ENCODE measurements at places on chromosomes 6 and 20.

- no peak for DNase-seq
Observed at GRCh38 chr6:147287869-147288271, 83.7 kb downstream of the STXBP5 start.

DNA sequence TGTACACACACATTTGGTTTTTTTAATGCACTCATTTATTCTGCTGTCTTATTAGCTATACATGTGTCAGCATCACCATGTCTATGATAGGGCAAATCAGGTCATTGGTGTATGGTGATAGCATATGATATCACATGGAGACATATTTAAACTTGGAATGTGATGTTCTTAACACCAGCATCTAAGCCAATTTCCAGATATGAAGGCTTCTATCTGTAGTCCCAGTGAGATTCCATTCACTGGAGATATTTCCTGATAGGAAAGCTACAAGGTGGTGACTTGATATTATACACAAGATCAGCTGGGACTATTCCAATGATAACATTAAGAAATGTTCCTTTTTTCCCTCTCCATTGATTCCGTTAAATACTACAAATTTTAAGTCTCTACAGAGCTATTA is 89.3 kb downstream of the TASP1 start:
- no peak for DNase-seq

GRCh38 chr20:8764344-8764962 is 304.4 kb upstream of the PLCB4 start:
- DNase-seq = no peak

GRCh38 chr6:151197556-151197955 is 42.2 kb upstream of the AKAP12 start:
- DNase-seq = no peak

- DNase-seq = no peak
Observed at GRCh38 chr6:89616531-89616930, 22.0 kb downstream of the LYRM2 start.

GRCh38 chr20:59074456-59074855 is 31.9 kb upstream of the PRELID3B start:
- no peak for DNase-seq

- DNase-seq = no peak
Observed at GRCh38 chr6:52958546-52959255, 36.4 kb downstream of the GSTA4 start.

- DNase-seq = no peak
Observed at GRCh38 chr6:37535428-37535758, 35.7 kb upstream of the CCDC167 start.

DNA sequence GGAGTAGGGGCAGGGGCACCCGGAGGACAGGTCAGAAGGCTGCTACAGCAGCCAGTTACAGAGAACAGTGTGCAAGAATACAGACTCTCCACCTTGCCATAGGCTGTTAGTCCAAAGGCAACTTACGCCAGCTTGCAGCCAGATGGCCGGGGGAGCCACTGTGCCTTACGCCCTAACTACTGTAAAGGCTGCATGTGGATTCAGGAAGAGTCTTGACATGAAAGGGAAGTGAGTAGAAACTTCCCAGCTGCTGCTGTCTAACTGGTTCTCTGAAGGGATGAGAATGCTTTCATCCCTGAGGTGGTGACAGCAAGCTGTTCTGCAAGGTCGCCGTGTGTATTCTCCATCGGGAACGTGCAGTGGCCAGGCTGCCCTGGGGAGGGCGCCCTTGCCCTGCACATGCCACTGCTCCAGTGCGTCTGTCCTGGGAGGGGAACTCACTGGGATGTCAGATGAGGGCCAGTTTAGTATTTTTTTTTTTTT is 46.1 kb downstream of the LYRM4 start:
- DNase-seq = no peak

GRCh38 chr6:36840432-36841403 is 1.5 kb upstream of the CPNE5 start:
- DNase-seq = no peak

DNA sequence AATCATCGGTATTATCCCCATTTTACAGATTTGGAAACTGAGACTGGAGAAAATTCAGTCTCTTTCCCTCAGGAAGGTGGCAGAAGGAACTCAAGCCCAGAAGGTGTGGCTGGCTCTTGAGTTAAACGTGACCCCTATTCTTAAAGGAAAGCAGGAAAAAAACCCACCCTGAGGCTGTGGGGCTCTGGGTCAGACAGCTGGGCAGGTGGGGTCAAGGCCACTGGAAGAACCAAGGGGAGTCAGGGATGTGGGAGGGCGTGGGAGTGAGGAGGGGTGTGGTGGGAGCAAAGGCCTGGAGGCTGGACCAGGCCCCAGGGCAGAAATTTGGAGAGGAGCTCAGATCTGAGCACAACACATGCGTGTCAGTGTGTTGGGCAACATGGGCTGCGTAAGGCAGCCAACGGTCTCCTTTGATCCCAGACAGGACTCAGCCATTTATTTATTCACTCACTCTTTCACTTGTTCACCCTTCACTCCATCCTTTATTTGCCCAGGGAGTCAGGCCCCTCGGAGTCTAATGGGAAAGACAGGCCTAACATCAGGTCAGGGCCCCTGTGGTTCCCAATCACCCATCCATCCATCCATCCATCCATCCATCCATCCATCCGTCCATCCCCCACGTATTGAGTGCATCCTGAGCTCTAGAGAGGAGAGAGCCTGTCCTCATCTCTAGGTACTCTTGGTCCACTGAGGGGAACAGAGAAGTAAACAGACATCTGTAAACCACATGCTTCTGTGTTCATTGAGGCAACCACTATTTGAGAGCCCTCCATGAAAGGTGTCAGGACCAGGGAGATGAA is 165.0 kb downstream of the VEGFA start:
- no peak for DNase-seq

GRCh38 chr6:169859401-169859977 is 108.1 kb downstream of the ERMARD start:
- DNase-seq = no peak

DNA sequence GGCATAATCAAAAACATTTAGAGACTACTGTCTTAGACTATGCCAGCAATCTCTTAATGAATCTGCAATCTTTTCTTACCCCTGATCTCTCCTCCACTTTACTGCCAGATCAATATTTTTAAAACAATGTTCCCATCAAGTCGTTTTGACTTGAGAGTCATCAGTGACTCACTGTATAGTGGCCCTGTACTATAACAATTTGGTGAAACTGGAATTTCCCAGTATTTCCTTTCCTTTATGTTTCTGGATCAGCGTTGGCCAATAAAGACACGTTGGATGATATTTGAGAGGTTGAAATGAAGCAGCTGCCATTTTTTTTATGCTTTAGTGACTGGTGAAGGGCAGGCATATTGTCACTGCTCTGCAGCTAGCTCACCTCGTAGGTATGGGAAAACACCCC is 10.1 kb upstream of the SMIM13 start:
- no peak for DNase-seq

GRCh38 chr6:158070513-158070912 is 88.8 kb downstream of the SYNJ2 start:
- no peak for DNase-seq

GRCh38 chr6:162568266-162568665 is 159.3 kb downstream of the PRKN start:
- DNase-seq = no peak

- no peak for DNase-seq
Observed at GRCh38 chr6:161439093-161439492, 165.2 kb upstream of the AGPAT4 start.

- no peak for DNase-seq
Observed at GRCh38 chr6:80211286-80211685, 104.8 kb downstream of the BCKDHB start.

DNA sequence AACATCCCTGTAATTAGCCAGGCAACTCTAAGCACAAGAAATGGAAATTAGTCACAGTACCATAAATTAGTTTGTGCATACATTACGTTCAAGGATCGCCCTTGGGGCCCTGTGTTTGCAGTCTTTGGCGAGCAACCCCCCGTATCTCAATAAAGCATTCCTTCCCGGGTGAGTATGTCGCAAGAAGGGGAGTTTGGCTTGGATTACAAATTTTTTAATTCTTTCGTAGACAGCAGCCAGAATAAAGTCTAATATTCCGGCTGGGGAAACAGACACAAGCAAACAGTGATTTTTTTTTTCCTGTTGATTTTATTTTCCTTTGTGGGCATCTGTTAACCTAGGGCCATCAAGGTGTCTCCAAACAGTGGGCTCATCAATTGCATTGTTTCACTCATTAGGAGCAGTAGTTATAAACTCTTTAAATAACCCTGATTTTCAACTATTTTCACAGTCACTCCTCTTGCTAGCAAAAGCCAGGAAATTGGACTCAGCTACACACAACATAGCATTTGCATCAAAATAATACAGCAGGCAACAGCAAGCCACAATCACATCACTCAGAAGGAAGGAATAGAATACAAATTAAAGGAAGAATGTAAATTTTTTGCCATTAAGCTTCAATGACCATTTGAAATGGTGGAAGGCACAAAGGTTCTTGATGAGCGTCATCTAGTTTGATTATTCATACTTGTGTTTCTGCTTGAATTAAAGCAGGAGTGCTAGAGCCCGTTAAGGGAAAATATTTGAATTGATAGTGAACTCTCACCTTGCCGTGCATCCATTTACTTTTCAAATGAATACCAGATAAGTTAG is 85.3 kb downstream of the LINC00237 start:
- no peak for DNase-seq

DNA sequence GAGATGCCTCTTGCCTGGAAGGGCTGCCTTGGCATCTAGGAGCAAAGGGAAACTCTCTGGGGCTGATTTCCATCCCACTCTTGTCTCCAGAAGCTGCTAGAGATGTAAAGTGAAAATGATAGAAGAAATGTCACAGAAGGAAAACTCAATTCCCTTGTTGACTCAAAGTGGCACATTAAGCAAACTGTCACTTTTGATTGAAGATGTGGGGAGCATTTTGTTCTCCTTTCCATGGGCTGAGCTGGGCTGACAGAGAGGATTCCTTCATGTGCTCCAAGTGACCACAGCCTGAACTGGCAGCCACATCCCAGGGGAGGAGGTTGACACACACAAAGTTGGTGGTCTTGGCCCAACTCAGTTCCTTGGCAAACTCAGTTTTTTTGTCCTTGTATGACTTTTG is 9.8 kb downstream of the GPR31 start:
- DNase-seq = no peak

DNA sequence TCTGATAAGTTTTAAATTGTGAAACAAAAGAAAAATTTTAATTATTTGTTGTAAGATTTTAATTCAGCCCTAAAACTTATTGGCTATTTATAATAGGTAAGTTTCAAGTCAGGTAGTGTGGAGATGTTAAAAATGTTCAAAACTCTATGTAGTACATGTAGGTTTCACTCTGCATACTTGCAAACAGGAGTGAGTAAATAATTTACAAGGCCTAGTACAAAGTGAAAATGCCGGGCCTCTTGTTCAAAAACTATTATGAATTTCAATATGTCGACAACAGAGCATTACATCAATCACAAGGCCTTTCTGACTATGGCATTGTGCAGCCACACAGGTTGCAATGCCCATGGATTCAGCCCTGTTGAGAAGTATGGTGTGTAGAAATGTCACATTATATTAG is 80.9 kb upstream of the GRIK2 start:
- DNase-seq = no peak

DNA sequence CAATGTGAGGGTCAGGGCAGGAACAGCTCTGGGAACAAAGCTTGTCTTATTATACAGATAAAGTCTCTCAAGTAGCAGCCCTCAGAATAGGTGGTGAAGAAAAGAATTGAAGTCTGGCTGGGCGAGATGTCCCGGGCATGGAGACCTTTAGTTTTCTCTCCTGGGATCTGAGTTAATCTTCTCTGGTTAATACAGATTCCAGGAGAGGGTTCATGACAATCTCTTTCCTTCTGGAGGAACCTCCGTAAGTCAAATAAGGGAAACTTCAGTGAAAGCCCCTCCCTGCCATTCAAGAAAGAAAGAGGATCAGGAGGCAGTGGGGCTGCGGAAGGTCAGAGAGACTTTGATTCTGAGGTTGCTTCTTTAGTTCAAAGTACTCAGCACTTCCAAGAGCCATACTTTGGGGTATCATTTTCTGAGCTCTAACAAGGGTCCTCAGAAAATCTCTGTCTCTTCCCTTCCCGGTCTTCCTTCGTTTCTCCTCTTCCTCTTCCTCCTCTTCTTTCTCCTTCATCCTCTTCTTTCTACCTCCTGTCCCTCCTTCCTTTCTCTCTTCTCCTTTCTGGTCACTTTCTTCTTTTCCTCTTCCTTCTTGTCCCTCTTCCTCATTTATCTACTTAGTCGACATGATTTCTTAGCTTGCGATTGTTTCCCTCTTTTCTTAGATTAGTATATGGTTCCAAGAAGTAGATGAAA is 4.6 kb upstream of the ZNF184 start:
- DNase-seq = no peak

GRCh38 chr6:29294499-29294914 is 7.0 kb upstream of the OR14J1 start:
- no peak for DNase-seq

DNA sequence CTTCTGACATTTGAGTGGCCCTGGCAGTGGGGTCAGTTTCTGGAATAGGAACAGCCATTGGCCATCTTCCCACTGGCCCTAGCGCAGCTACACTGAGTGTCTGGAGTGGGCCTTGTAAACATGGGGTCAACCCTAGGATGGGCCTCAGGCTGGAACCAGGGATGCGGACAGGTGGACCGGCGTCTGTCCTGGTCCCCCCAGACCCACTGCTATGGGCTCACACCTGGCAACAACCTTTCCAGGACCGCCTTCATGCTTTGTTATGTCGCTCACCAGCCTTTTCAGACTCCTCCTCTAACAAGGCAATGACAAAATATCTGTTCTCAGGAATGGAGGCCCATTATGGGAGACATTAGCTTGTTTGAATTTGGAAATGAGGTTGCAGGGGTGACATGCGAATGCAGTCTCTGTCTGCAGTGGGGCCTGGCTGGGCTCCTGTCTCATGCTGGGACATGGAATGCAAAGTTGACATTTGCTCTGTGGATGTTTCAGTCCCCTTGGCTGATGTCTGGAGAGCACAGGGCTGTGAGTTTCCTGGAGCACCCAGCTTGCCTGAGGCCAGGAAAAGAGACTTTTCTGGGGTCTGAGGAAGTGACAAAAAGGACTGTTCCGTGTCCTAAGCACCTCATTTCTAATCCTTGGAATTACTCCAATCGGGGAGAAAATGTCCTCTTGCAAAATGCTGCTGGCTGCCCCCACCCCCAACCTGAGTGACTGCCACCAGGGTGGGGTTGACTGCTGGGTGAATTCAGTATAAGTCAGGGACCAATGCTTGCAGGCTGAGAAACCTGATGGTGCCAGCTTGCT is 98.7 kb upstream of the PMEPA1 start:
- no peak for DNase-seq

DNA sequence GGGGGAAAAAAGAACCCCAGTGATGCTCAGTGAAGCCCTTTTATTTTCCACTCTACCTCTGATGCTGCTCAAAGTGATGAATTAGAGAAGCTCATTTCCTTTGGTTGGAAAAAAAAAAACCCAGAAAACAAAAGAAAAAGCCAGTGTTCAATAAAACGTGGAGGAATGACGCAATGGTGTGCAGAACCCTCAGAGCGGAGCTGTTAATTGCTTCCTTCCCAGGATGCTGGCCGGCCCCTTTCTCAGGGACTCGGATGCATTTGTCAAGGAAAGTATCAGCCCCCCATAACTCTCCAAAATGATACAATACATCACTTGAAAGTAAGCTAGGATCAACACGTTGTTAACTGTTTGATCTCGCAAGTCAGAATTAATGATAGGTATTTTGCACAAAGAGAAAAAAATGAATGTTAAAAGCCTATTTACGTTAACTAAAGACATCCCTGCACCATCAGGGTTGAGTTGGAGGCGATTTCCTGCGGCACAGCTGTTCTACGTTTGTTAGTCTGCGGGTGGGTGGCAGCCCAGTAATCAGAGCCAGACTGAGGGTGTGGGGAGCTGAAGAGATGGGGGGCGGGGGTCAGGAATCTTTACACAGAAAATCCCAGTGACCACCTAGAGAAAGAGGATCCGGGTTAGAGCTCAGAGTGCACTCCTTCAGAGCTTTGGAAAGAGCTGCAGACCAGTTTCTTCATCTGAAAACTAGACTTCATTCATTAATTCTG is 132.4 kb downstream of the BMP7 start:
- DNase-seq = no peak

Measured in stimulated activated CD8-positive, alpha-beta memory T cell treated with anti-CD3 and anti-CD28 coated beads, Interleukin-15, amount 100 ng/mL, for 24 hours (primary cell).